Stimulated activated CD4-positive, alpha-beta T cell treated with anti-CD3 and anti-CD28 coated beads, Interleukin-15, amount 100 ng/mL, for 1 hour (primary cell): ENCODE measurements at places on chromosomes 2 and 18.

DNA sequence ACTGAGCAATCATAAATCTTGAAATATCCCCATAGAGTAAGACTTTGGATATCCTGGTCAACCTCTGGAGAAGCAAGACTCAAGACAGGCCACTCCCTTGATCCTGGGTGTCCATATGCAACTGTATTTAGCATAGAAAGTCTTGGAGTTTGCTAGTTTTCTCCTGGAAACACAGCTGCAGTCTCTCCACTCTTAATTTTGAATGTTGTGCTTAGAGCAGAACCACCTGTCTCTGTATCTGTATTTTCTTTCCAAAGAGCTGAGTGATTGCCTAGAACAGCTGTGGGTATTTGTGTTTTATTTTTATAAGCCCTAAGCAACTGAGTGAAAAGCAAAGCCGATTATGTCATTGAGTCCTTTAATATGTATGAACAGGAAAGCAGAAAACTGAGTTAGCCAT is 64.1 kb upstream of the ADAM23 start:
- DNase-seq = no peak

- no peak for DNase-seq
Observed at GRCh38 chr2:9373047-9373446, 50.3 kb downstream of the ITGB1BP1 start.

GRCh38 chr2:38152035-38152434 is 76.1 kb upstream of the CYP1B1 start:
- no peak for DNase-seq

GRCh38 chr2:50646226-50646625 is 385.7 kb downstream of the NRXN1 start:
- DNase-seq = no peak

DNA sequence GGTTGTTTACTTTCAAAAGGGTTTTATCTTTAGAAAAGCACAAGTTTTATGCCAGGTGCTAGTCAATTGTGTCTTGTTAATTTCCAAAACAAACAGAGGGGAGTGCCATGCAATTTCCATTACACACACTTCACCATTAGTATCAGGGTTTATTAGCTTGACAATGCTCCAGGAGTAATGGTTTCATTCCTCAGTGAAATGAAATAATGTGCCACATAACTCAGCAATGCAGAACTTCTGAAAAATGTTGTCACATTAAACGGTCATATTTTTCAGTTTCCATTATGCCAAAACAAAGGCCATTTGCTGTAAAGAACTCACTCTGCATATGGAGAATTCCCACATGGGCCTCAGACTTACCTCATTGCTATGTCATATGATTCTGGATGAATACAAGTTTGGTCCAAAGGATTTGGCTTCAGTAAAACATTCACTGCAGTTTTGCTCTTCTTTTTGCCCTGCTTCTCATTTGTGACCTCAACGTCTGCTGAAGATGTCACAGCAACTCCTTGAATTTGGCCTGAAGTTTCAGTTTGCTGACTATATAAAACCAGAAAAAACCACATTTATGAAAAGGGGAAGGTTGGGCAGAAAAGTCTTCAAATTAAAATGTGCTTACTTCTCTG is 198.2 kb downstream of the SRBD1 start:
- DNase-seq = no peak

DNA sequence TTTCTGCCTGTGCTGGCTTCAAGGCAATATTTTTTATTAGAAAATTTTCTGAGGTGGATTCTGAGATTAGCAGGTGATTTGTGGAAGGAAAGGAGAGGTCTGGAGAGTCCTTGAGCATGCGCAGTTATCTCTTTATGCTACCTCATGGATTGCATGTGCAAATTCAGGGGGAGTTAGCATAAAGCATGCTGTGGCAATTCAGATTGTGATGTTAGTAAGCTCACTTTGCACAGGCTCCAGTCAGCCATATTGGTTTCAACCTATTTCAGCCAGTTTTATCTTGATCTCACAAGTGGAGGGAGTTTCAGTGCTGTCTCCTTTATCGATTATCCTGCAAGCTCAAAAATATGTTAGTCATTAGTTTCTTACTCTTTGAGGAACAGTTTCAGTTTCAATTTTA is 2012.3 kb upstream of the PIK3C3 start:
- no peak for DNase-seq

- DNase-seq = no peak
Observed at GRCh38 chr2:191859681-191860080, 12.8 kb upstream of the CAVIN2 start.

GRCh38 chr2:150485871-150486538 is 1.5 kb downstream of the RND3 start:
- no peak for DNase-seq

GRCh38 chr2:132645176-132645575 is 24.8 kb downstream of the LYPD1 start:
- no peak for DNase-seq

DNA sequence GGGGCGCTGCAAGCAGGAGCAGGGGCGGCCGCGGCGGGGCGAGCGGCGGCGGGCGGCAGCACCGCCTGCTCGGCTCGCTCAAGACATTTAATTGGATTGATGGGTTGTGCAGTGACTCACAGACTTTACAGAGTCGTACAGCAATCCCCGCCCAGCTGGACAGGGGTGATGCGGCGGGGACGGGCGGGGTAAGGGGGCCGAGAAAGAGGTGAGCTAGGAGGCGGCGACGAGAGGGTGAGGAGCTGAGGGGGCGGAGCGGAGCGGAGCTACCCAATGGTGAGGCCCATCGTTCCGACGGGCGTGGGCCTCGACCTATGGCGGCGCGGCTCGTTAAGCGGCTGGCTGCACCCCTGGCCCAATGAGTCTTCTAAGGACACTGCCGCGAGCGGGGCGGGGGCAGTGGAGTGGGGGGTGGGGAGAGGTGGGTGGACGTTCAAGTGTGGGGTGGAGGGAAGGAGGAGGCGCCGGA is 97.1 kb upstream of the SERTAD2 start:
- DNase-seq = peak; percentile 94

- no peak for DNase-seq
Observed at GRCh38 chr2:188598551-188598950, 306.9 kb downstream of the GULP1 start.

GRCh38 chr2:70753902-70754301 is 14.1 kb downstream of the ADD2 start:
- DNase-seq = no peak

- DNase-seq = no peak
Observed at GRCh38 chr2:196143730-196144131, 27.6 kb downstream of the STK17B start.

DNA sequence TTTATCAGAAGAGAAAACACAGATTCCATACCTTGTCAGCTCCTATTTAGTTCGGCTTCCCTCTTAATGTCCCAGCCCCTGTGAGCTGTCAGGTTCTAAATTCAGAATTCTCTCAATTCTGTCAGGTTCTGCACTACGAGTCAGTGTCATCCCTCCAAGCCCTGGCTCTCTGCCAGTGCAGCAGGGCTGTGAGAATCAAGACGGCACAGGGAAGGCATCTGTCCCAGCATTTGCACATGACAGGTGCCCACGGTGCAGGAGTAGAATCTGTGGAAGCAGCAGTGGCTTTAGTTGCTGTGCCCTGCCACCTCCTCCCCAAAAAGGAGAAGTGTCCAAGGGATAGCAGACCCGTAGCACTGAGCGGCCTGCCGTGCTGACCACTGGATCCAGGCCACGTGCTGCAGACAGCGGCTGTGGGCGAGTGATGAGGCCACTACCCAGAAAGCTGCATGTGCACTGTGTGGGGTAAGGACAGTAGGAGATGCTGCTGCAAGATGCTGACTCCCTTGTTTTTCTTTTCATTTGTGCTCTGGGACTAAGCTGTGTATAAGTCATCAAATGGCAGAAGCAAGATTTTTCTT is 12.8 kb downstream of the RBFA start:
- no peak for DNase-seq

GRCh38 chr2:240912878-240913809 is 7.0 kb downstream of the CROCC2 start:
- DNase-seq = no peak

DNA sequence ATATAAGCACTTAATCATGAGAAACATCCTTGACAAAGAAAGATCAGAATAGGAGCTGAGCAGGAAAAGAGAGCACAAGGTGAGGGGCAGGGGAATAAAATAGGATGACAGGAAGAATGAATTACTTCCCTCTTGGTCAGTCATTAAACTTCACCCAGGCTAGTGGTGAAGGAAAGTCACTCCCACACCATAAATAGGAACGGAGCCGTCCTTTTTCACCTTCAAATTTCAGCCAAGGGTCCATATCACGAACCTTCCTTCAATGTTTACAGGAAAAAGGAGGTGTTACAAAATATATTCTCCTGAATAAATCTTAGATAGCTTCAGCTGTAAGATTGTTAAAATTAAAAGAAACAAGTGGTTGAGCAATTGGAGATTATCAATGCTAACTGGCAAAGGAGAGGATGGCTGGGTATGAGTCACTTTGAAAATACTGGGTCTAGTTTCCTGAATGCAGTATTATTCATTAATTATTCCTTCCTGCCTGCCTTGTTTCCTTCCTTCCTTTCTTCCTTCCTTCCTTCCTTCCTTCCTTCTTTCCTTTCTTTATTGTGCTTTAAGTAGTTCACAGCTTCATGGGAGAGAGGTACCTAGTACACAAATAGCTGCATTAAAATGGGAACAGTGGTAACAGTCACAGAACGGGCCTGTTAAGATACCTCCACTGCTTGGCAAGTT is 292.3 kb upstream of the ID2 start:
- DNase-seq = no peak

DNA sequence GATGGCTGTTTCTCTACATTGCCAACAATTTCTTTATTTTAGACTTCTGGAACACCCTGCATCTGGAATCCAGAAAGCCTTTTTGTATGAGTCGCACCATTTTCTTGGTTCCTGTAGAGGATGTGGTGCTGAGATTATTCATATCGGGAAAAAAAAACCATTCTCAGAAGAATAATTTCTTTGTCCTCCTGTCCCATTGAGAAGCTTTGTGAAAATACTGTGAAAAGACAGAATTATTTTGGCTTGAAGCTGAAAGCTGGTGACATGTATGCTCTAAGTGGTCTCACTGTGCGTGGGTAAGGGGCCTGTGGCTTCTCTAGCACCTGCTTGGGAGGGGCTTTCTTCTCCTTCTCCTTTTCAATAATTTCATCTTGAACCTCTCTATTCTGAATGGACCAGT is 138.4 kb downstream of the FAM210A start:
- DNase-seq = no peak

GRCh38 chr2:223764796-223765195 is 72.6 kb downstream of the AP1S3 start:
- no peak for DNase-seq

- DNase-seq = no peak
Observed at GRCh38 chr2:238113611-238114010, 13.5 kb downstream of the ESPNL start.

DNA sequence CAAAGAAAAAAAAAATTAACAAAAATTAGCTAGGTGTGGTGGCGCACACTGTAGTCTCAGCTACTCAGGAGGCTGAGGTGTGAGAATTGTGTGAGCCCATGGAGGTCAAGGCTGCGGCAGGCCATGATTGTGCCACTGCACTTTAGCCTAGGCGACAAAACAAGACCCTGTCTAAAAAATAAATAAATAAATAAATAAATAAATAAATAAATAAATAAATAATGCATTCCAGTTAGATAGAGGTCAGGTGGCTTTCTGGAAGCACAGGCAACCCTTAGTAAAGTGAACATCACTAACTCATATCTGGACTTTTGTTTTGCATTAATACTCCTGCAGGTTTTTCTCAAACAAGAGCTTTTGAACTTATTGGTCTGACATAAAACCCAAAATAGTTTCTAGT is 206.8 kb downstream of the L3MBTL4 start:
- DNase-seq = no peak

GRCh38 chr2:82282111-82282882 is 1977.7 kb upstream of the LRRTM1 start:
- no peak for DNase-seq

DNA sequence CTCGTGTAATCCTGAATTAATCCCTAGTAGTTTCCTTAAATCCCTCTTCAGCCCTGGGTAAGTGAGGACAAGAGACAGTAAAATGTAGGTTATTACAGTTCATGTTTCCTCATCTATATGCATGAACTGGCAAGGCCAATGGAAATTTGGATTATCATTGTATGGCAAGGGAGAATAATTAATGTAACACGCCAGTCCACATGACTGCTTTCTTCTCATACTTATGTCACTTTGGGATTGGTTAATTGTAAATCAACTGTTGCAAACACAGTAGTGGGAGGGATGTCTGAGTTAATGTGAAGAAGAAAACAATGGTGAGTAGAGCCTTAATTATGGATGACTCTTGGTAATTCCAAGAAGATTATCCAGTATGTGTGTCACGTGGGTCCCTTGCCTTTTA is 1.7 kb upstream of the SERPINB7 start:
- no peak for DNase-seq

- DNase-seq = no peak
Observed at GRCh38 chr2:242054881-242055801, 185.6 kb downstream of the RTP5 start.

GRCh38 chr2:54164106-54164505 is 48.7 kb downstream of the ACYP2 start:
- no peak for DNase-seq

DNA sequence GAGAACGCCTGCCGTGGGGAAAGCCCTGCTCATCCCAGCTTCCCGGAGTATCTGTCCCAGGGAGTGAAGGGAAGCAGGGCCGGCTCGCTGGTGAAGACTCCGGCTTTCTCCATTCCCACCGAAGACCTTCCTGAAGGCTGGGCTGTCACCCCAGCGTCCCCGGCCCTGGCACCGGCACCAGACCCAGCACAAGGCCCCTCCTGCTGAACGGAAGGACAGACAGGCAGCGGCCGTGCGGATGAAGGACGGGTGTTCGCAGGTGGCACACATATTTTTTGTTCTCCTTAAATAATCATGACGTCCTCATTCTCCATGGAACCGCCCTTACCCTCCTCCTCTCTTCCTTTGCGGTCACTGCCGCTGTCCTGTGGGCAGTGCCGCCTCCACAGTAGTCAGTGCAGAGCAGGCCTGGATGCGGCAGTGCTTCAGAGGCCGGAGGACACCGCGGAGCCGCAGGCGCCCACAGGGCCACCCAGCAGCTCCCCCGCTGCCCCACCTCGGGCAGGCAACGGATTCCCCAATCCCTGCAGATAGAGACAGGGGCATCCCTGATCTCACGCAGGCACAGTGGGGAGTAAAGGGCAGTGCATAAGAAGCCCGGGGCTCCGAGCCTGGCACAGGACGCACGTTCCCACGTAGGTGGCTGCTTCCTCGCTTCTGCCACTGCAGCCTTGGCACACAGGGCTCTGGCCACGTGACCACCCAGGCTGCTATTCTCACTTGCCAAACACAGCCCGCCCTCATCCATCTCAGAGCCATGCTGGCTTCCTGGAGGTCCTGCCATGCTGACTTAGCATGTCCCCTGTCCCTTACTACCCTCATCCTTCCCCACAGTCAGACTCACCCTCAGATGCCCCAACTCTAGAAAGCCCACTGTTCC is 229.7 kb downstream of the EIPR1 start:
- no peak for DNase-seq

GRCh38 chr2:173354073-173354581 is 545 bp upstream of the CDCA7 start:
- DNase-seq = no peak

DNA sequence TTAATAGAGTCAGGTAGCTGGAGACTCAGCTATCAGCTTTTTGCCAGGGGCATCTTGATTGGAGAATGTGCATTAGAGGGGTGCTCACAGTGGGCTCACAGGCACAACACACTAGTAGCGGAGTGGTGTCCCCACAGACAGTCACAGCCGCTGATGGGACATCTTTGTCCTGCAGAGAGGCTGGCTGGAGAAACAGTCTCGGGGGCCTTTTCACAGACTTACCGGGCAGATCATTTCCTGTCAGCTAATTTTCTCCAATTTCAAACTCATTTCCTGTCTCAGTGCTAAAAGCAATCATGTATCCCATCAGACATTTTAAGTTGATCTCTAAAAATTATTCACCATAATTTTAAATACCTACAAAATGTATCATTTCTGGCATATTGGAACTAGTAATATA is 562.6 kb downstream of the DCDC2C start:
- no peak for DNase-seq

GRCh38 chr2:196284144-196284844 is 112.9 kb upstream of the STK17B start:
- DNase-seq = no peak
